H1 (cell line): ENCODE measurements at places on chromosomes 7 and 10. TPM values are rescaled to one million over a fixed set of nuclear protein-coding genes. Genes with fewer than 3 reads are reported as not detected.

Gene AKR1C2
- total RNA-seq: 1.0 and 1.2 TPM in 2 replicates

GRCh38 chr10:66151346-66151745 is 774.5 kb upstream of the LRRTM3 start:
- DNase-seq: no peak

Gene TMEM176B
- 1.2 TPM in 2 replicates for total RNA-seq

DNA sequence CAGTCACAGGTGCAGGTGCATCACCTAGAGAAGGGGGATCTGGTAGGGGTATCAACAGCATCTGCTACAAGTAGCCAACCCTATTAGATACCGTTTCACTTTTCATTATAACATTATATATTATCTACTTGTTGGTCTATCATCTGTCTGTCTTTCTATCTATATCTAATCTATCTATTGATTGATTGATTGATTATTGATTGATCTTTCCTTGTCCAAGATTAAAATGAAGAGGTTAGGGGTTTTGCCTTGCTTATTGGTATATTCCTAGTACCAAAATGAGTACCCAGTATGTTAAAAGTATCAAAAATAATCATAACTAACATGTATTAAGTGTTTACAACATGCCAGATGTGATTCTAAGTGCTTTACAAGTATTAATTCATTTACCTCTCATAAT is 121.5 kb downstream of the GPR158 start:
- DNase-seq: no peak

DNA sequence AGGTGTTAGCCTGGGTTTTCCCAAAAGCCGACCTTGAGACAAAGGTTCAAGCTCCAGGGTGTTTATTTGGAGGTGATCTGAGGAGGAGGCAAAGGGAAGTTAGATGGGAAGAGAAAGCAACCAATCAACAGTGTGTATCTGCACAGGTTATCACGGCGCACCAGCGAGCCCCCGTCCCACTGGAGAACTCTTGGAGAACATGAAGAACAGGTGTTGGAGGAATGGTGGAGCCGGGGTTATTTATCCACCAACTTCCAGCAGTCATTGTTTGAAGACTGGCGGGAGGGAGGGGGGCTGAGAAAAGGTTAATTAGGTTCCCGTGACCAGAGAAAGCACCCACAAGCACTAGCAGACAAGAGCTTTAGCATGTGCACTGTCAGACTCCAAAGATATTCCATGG is 282.5 kb upstream of the FOXK1 start:
- DNase-seq: no peak

DNA sequence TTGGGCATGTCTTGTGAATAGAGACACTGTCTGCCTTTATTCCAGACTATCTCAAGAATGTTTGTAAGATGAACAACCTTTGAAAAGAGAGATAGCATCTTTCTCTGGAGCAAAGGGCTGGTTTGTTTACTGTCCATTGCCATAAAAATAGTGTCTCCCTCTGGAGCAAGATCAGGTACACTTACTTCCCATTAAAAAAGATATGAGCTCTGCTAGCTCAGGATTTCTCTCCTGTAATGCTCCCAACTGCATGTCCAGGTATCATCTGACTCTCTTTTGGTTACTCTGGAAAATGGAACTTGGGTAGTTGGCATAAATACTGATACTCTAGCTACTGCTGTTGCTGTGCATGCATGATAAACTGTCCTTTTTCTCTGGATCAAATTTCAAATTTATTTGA is 381.1 kb downstream of the TFEC start:
- no peak for DNase-seq

GRCh38 chr7:143454091-143454680 is 10.9 kb downstream of the TAS2R60 start:
- DNase-seq: no peak

Gene NPC1L1
- 0.06 TPM in 1 of 2 replicates, not detected in the other for total RNA-seq

Gene PMPCB
- total RNA-seq: 81.2 and 83.5 TPM in 2 replicates

DNA sequence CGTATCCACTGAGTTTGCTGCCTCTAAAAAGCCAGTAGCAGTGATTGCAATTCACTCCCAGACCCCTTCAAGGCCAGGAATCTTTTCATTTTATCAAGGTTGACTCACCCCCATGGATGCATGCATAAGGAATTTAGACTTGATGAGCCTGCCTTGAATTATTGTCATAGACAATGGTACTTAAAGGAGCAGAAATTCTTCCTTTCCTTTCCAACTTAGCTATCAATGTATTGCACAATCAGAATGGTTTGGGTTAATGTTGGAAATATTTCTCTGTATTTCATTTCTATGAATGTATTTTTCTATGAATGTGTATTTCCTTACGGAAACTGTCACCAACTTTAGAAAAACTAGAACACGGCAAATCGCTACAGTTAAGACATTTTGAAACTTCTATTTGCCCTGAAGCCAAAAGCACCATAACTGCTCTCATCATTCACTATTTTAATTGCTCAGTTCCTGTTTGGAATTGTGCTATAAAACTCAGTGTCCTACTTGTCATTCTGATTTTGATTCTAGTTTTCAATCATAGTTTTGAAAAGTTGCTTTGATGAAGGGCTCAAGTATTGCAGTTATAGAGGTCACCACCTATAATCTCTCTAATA is 355.7 kb upstream of the AKR1E2 start:
- no peak for DNase-seq

DNA sequence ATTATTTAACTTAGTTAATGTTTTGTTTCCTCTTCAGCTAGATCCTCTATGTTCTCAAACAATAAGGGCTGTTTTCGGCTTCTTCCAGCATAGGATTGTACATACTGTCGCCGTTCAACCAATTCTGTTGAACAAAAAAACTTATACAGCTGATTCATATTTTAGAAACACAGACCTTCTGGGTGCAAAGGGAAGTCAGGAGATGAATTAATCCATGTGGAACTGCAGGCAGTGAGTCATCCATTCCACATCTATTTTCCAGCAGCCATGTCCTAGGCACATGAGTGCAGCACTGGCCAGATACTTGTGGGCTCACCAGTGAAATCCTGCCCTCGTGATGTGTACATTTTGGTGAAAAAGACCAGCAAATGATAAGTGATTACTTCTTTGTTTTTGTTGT is 163.2 kb downstream of the JAZF1 start:
- DNase-seq: no peak

GRCh38 chr7:151662251-151662826 is 142.6 kb upstream of the RHEB start:
- DNase-seq: no peak

DNA sequence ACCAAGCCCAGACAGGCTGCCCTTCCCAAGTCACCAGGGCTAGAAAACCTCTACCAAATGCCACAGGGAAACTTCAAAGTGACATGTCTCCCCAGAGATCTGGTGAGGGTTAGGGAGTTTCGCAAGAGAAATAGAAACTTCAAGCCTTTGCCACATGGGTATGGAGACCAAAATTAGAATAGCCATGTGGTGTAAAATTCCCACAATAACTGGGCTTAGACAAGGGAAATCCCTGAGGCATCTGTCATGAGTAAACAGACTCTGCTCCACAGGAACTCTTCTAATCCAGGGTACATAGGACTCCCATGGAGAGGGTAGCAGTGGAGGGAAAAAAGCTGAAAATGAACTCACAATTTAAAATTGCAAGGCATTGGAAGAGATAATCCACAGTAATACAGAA is 14.3 kb downstream of the ADAM12 start:
- DNase-seq: no peak

DNA sequence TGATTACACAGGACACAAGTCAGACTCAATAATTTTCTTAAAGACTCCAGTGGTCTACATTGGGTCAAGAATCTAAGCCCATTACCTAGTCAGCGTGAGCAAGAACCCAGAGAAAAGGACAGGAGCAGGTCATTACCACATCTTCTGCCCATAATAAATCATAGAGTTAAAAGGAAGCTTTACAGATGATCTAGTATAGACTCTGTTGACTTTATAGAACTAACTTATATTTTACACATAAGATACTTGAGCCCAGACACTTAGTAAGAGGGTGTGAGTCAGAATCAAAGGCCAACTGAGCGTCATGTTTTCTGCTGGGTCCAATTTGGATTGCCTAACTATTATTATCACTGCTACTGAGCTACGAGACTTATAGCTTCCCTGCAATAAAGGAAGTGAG is 206.1 kb upstream of the NPSR1 start:
- no peak for DNase-seq

DNA sequence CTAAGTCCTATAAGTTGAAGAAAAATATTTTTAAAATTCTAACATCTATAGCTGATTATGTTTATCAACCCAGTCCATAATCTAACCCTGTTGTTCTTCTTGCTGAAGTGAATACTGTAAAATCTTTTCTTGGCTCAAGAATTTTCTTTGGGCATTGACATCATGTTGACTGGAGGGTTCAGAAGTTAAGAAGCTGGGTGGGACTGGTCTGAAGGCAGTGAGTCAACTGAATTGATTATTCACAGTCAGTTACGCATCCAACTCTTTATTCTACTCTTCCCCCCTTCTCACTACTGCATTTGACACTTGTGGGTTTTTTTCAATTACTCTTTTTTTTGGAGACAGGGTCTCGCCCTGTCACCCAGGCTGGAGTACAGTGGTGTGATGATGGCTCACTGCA is 31.0 kb downstream of the DENND2A start:
- DNase-seq: no peak

DNA sequence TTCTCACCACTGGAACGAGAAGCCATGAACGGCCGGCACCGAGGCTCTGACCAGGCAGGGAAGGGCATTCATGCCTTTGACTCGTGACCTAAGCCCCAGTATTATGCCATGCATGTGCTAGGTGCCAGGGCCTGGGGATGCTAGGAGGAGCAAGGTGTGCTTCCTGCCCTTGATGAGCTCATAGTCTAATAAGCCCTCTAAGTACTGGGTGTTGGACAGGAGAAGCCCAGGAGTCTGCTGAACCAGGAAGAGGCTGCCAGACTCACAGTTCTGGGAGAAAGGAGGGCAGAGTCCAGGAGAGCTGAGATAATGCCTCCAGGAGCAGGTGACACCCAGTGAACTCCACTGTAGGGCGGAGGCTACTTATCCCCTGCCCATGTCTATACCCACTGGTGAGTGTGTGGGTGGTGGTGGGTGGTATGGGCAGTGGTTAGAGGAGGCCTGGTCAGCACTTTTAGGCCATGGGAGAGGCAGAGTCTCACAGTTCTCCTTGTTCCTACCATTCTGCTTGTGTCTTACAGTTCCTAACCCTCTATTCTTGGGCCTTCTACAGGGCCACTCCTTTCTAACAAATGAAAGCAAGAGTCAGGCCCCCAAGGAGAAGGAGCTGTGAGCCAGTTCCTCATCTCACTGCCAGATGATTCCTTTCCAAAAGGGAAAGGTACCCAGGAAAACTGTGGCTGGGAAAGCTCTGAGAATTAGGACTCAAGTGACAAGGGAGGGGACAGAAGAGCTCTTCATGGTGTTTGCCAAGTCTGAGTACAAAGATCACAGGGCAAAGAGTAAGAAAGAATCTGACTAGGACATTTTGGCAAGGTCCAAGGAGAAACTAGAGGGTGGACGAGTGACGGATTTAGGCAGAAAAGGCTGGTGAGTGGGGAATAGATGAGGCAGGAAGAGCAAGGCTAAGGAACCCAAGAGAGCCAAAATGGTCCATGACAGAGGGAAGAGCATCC is 3.6 kb upstream of the MXI1 start:
- no peak for DNase-seq

Gene COBL
- total RNA-seq: 36.5 and 40.4 TPM in 2 replicates

DNA sequence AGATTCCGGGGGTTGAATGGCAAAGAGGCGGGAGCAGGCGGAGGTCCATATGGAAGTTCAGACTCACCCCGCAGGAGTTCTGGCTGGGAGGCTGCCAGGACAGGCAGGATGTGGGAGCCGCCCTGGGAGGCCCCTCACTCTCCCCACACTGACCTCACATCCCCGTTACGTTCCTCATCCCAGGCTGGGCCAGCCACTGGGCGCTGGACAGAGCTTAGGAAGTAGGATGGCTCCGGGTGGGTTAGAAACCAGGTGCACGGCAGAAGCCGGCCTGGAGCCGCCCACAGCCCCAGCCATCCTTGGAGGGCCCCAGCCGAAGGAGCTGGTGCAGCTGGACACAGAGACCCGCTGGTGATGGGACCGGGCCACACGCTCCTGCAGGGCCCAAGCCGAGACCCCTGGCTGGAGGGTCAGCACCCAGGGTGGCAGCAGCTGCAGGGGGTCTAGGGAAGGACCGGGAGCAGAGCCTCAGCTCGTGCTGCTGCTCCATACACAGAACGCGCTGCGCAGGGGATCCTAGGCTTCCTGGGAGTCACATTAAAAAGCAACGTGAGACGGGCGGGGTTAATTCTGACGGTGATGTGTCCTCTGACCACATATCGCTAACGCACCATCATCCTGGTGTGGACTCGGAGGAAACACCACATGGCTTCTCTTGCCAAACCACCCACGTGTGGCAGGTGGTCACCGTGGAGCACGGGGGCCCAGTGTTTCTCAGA is 98.6 kb upstream of the DIP2C start:
- no peak for DNase-seq

Gene KRIT1
- 28.7 and 28.8 TPM in 2 replicates for total RNA-seq

Gene SGCE
- 22.2 and 25.0 TPM in 2 replicates for total RNA-seq

DNA sequence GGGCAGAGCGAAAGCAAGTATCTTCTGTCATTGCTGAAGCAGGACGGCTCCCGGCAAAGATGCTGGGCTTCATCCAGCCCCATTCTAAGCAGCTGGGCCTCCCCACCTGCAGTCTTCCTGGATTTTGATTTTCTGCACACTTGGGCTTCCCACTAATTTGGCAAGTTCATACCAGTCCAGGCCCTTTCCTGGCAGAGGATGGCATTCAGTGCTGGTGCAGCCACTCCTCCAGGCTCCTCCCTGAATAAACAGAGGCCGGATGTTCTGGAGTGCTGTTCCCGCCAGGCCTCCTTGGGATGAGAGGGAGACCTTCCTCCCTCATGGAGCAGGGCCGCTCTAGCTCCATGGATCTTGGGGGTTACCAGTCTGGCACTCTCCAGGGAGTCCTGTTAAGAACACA is 3.4 kb downstream of the BAG3 start:
- DNase-seq: no peak

Gene DNAJC12
- total RNA-seq: 2.9 and 4.2 TPM in 2 replicates

Gene CLRN3
- total RNA-seq: not detected in 2 replicates

- DNase-seq: no peak
Measured at GRCh38 chr7:141979568-141979967, 6.0 kb upstream of the TAS2R38 start.

Gene ST8SIA6
- total RNA-seq: 1.1 and 1.3 TPM in 2 replicates

GRCh38 chr10:126336801-126337200 is 51.5 kb downstream of the ADAM12 start:
- DNase-seq: no peak

- DNase-seq: no peak
Measured at GRCh38 chr7:54541669-54542625, at the start of gene VSTM2A. Gene VSTM2A, plus strand, starts transcription at chr7:54542375. Its CDS starts 356 bp downstream, at chr7:54542731.

GRCh38 chr10:96292971-96293920 is 11.0 kb upstream of the DNTT start:
- DNase-seq: no peak

GRCh38 chr10:123385508-123386080 is 231.4 kb downstream of the BUB3 start:
- no peak for DNase-seq

Gene NANOS1
- 3.1 and 5.4 TPM in 2 replicates for total RNA-seq

Gene GRK5
- total RNA-seq: 2.4 and 2.5 TPM in 2 replicates

- no peak for DNase-seq
Measured at GRCh38 chr7:50450590-50451032, 461 bp upstream of the FIGNL1 start.

Gene CPA1
- total RNA-seq: not detected in 2 replicates

GRCh38 chr10:48412081-48412480 is 105.6 kb downstream of the MAPK8 start:
- DNase-seq: no peak

Gene TMEM270
- not detected in 2 replicates for total RNA-seq

Gene CFAP70
- total RNA-seq: 0.27 and 0.30 TPM in 2 replicates
